ENCODE measurements at places on chromosomes 1 and 21. TPM values are rescaled to one million over a fixed set of nuclear protein-coding genes. Genes with fewer than 3 reads are reported as not detected.

The PODN gene
- 22.9 TPM for total RNA-seq

GRCh38 chr1:185644531-185644930 lies 89.7 kb upstream of the HMCN1 start:
- no peak for DNase-seq

The FALEC gene
- total RNA-seq = 0.44 TPM

The NHLH2 gene
- total RNA-seq = not detected

DNA sequence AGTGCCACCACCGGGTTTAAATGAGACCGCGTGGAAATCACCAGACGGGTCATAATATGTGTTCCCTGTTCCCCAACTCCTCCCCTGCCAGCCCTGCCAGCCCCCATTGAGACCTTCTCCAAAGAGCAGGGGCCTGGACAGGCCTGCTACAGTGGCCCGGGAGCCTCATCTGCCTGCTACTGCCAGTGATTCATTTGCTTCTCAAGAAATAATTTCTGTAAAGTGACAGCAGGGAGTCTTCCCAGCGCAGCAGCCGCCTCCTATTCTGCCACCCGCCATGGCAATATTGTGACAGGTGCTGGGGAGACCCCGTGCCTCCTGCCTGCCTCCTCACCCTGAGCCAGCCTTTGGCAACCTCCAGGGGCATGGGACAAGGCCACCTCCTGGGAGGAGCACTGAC lies 8.9 kb downstream of the IFFO2 start:
- no peak for DNase-seq

GRCh38 chr1:7991504-7992440 lies 30.3 kb downstream of the PARK7 start:
- DNase-seq = no peak

- DNase-seq = peak; percentile 54
Measured at GRCh38 chr1:33653226-33653625, 180.8 kb downstream of the ZSCAN20 start.

GRCh38 chr1:94746635-94747525 lies 73.3 kb upstream of the SLC44A3 start:
- no peak for DNase-seq

GRCh38 chr1:205067031-205067430 lies 17.2 kb downstream of the TMEM81 start:
- no peak for DNase-seq

The MX2 gene
- total RNA-seq = 5.4 TPM

The CLEC20A gene
- not detected for total RNA-seq

- DNase-seq = peak; percentile 63
Measured at GRCh38 chr21:42818328-42818749, 61.0 kb downstream of the WDR4 start.

The ARHGAP30 gene
- total RNA-seq = 2.4 TPM

DNA sequence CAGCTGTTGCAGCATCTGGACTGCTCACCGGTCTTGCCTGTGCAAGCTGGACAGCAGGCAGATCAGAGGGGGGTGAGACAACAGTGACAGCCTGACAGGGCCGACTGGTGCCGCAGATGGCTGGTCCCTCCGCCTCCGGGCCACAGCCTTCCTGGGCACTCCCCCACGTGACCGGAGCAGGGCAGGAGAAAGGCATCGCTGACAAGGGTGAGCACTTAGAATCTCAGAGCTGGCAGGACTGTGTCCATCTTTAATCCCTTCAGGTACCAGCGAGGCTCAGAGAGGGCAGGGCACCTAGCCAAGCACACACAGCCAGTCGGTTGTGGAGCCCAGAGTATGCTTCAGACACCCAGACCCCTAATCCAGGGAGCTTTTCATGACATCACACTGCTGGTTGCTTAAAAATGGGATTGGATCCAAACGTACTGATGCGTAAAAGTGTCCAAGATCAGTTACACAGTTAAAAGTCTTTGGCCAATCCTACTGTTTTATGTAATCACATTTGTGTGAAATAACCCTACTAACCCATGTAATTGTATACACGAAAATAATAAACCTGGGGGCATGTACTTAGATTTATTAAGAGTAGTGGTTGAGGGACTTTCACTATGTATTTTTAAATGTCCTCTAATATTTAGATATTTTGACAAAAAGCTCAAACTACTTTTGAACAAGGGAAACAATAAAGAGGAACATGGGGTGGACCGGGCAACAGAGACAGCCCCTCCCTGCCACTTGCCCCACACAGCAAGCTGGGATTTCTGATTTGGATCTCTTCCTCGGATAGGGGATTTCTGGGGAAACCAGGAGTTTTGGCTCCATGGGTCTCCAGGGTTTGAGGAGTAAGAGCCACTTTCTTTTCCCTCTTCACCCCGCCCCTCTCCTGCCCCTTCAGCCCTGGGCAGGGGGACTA lies 758 bp upstream of the CNTN2 start:
- no peak for DNase-seq

DNA sequence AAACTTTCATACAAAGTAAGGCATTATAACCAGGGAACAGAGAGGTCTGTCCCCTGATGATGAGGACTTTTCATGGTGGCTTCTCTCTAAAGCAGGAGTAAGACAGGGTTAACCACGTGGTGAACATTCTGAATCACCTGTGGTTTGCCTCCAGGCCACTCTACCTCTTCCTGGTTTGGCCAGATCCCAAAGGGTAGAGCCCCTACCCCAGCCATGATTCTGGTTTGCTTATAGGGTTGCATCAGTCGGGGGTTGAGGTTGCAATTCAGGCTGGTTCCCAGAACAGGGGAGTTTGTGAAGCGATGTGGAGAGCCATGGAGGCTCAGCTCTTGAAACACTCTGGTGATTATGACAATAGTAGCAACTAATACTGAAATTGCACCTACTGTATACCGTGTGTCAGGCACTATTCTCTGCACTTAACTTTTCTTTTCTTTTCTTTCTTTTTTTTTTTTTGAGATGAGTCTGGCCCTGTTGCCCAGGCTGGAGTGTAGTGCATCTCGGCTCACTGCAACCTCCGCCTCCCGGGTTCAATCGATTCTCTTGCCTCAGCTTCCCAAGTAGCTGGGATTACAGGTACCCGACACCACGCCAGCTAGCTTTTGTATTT lies 8.3 kb downstream of the CNR2 start:
- DNase-seq = no peak

The CCDC185 gene
- total RNA-seq = not detected

GRCh38 chr1:207822602-207823451 lies 71.0 kb downstream of the CD46 start:
- peak; percentile 82 for DNase-seq

GRCh38 chr1:225694151-225694603 lies 41.3 kb upstream of the ENAH start:
- peak; percentile 26 for DNase-seq
